ENCODE measurements at places on chromosomes 4 and X.

DNA sequence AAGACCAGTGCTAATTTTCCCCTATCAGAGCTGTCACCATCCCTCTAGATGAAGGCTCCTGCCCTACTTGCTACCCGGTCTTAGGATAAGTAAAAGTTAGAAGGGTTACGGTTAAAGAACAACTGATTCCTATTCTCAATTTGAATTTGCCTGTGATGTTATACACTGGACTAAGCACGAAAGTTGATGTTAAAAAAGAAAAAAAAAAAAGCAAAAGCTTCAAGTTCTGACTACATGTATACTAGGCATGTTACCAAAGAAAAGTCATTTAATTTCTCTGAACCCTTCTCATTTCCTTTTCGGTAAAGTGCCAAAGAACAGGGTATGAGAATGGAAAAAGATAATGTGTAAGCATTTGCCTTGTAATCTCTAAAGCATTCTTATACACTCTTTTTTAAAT is 1.4 kb upstream of the PPID start:
- DNase-seq: no peak

- no peak for DNase-seq
Observed at GRCh38 chrX:114101081-114101480, 482.8 kb upstream of the HTR2C start.

DNA sequence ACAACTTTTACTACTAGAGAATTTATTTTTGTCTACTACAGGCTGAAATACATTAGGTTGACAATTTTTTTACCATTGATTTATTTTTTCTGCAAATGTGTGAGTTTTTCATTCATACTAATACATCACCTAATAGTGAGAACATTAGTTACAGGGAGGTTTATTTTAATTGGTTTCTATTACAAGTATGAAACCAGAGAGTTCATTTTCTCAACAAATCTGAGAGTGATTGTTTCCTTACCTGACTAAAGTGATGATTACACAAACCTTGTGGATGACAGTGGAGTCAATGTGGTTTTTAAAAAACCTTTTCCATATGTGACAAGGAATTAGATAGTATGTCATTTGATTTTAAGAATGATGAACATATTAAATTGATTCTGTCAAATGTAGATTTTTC is 227.4 kb downstream of the PALLD start:
- no peak for DNase-seq

DNA sequence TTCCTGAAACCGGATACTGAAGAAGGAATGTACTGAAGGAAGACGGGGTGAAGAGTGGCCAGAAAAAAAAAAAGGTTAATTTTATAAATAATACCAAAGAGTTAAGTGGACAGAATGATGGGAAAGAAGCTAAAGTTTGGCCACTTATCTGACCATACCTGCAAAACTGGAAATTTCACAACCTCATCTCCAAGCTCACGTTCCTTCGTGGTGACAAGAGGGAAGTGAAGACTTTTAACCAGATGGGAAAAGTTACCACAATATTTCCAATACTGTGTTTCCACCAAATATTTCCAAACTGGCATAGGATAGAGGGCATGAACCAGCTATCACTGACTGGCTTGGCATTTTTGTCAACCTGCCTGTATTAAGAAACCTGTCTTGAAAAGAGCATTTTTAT is 56.4 kb downstream of the MAML3 start:
- no peak for DNase-seq

DNA sequence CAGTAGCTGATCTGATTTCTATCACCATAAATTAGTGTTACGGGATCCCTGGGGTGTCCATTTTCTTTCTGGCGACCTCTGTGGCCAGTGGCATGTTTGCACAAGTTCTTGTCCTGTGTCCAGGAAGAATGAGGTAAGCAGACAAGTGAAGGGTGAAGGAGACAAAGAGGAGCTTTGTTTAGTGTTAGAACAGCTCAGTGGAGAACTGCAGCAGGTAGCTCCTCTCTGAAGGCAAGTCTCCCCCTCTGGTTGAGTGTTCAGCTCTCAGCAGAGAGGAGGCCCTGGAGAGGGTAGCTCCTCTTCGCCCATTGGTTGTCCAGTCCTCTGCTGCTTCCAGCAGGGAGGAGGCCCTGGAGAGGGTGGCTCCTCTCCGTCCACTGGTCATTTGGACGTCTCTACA is 47.2 kb downstream of the DMP1 start:
- DNase-seq: no peak

- DNase-seq: no peak
Observed at GRCh38 chrX:10750581-10750980, 130.2 kb upstream of the MID1 start.
